ENCODE measurements at places on chromosomes 1 and 21. TPM values are rescaled to one million over a fixed set of nuclear protein-coding genes. Genes with fewer than 3 reads are reported as not detected.

Gene OPTC
- not detected for total RNA-seq

Gene MEGF6
- 2.2 TPM for total RNA-seq

Gene RBP7
- total RNA-seq: 0.38 TPM

Gene GLIS1
- total RNA-seq: 2.6 TPM

Gene CGN
- 1.2 TPM for total RNA-seq

DNA sequence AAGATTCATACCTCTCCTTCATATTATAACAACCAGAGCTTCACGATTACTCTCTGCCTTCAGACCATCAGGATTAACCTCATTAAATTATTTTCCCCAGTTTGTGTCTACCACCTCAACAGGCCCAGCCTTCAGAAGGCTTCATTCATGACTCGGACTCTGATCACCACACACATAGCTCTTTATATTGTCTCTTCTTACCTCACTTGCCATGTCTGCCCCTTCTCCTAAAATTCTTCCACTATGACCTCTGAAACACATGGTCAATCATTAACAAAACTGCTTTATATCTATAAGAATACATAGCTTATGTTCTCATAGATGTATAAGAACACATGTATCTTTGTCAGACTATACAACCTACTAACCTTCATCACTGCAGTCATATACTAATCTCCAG, 79.8 kb downstream of the USP1 start:
- H3K27ac ChIP-seq: no peak overlapping the region
- no peak overlapping the region for H3K4me3 ChIP-seq
- no peaks in the 10 kb centered on the region for H3K27me3 ChIP-seq

DNA sequence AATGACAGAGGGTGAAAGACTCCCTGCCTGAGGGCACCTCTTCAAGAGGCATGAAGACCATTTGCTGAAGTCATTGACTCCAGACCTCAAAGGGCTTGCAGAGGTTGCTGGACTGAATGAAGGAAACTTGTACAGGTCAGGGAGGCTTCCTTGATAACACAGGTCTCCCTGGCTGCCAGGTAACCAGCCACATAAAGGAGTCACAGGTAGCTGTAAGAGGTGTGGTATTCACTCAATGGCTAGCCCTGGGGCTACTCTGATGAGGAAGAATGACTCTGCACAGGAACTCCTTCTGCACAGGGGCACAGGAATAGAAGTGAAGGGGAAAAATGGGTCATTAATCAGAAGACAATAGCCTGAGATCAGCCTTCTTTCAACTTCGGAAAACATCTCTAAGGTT, 187.5 kb downstream of the LMX1A start:
- no peak overlapping the region for H3K4me3 ChIP-seq
- no peaks in the 10 kb centered on the region for H3K4me1 ChIP-seq
- no peak overlapping the region for H3K27ac ChIP-seq
- H3K27me3 ChIP-seq: no peaks in the 10 kb centered on the region

GRCh38 chr1:196609370-196609737, 1.1 kb upstream of the KCNT2 start:
- peaks cover 7% of the 10 kb centered on the region for H3K4me1 ChIP-seq
- H3K4me3 ChIP-seq: no peak overlapping the region
- no peak overlapping the region for H3K27ac ChIP-seq
- H3K27me3 ChIP-seq: peaks cover 4% of the 10 kb centered on the region

- no peak overlapping the region for H3K4me3 ChIP-seq
- peaks cover 10% of the 10 kb centered on the region for H3K4me1 ChIP-seq
- no peaks in the 10 kb centered on the region for H3K36me3 ChIP-seq
- no peak for DNase-seq
Measured at GRCh38 chr1:173191011-173191705, 16.0 kb downstream of the TNFSF4 start.

- H3K4me3 ChIP-seq: no peak overlapping the region
- H3K4me1 ChIP-seq: peaks cover 10% of the 10 kb centered on the region
- no peak overlapping the region for H3K27ac ChIP-seq
- no peaks in the 10 kb centered on the region for H3K27me3 ChIP-seq
- H3K36me3 ChIP-seq: peaks cover 4% of the 10 kb centered on the region
Measured at GRCh38 chr1:200866521-200866920, 6.3 kb upstream of the GPR25 start.

DNA sequence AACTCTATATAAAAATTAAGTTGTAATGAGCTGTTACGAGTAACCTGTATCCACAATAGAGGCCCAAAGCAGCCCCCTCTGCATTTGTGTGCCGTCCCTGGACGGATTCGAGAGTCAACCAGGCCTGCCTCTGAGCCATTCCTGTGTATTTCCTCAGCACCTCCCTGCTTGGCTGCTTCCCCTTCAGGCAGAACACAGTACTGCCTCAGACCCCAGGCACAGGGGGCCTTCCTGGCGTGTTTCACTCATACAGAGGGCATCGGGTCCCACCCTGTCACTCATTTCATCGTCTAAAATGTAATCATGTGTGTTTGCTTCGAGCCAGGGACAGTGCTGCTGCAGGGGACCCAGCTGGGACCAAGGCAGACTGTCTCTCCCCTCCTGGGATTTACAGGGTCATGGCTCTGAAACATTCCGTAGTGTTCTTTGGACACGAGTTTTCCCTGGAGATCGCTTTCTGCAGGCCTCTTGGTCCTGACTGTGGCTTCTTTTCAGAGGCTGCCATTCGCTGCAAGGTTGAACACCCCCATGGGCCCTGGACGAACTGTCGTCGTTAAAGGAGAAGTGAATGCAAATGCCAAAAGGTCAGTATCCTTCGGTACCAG, 19.4 kb downstream of the LGALS8 start:
- peaks cover 93% of the 10 kb centered on the region for H3K36me3 ChIP-seq
- H3K27ac ChIP-seq: no peak overlapping the region
- no peak overlapping the region for H3K4me3 ChIP-seq
